Stimulated activated CD4-positive, alpha-beta T cell treated with anti-CD3 and anti-CD28 coated beads, Interleukin-1b, Interleukin-23, amount 100 ng/mL, for 4 hours (primary cell): ENCODE measurements at places on chromosomes 2 and 18.

DNA sequence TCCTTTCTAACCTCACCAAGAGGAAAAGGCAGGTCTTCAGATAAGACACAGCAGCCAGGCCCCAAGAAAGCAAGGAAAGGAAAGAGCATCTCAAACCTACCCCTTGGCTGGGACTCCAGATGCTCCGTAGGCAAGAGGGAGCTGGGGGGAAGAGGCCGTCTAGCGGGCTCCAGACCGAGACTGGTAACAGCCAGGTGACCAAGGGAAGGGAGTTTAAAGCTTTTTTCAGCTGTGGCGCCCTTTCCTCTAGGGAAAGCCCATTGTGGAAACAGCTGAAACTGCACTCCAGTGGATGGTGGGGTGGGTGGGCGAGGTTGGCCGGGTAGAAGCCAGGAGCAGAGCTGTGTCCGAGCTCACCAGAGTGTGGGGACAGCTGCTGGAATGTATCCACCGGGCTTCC lies 180.4 kb downstream of the KLHL29 start:
- DNase-seq: no peak

GRCh38 chr18:3709205-3709604 lies 259.2 kb downstream of the TGIF1 start:
- no peak for DNase-seq

DNA sequence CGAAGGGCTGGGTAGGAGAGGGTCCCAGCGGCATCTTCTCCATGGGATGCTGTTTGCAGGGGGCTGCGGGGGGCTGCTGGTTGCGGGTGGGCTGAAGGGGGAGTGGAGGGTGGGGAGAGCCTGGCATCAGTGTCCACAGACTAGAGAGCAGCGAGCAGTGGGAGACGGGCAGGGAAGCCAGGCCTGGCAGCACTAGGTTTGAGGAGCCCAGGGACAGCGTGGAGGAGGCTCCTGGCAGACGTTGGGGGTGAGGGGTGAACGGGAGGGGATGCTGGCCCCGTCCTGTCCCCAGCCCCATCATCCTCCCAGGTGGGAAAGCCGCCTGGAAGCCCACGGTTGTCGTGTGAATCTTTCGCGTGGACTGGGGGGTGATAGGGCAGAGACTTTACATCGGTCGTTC lies 48.2 kb upstream of the TFCP2L1 start:
- no peak for DNase-seq

- no peak for DNase-seq
These were observed 33.3 kb downstream of the UXS1 start for GRCh38 chr2:106160786-106161261.

DNA sequence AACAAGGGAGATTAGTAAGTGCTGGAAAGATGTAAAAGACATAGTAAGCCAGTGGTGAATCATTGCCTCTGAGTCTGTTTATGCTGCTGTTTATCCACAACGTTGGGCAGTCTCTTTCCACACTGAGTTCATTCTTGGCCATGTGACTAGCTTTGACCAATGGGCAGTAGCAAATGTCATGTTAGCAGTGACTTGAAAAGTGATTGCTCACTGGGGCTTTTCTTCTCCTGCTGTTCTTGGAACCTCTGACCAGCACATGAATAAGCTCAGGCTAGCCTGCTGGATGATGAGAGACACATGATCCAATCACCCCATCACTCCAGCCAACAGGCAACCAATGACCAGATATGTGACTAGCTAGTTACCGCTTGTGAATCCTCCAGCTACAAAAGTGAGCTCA lies 360.4 kb downstream of the SLC4A3 start:
- no peak for DNase-seq

- no peak for DNase-seq
These were observed 24.6 kb downstream of the TANC1 start for GRCh38 chr2:158993030-158993429.

GRCh38 chr2:109636317-109636716 lies 22.2 kb downstream of the SOWAHC start:
- no peak for DNase-seq

- DNase-seq: no peak
These were observed 139.7 kb downstream of the B3GNT2 start for GRCh38 chr2:62335612-62336011.

GRCh38 chr2:172108587-172108930 lies 5.9 kb upstream of the DLX2 start:
- no peak for DNase-seq

DNA sequence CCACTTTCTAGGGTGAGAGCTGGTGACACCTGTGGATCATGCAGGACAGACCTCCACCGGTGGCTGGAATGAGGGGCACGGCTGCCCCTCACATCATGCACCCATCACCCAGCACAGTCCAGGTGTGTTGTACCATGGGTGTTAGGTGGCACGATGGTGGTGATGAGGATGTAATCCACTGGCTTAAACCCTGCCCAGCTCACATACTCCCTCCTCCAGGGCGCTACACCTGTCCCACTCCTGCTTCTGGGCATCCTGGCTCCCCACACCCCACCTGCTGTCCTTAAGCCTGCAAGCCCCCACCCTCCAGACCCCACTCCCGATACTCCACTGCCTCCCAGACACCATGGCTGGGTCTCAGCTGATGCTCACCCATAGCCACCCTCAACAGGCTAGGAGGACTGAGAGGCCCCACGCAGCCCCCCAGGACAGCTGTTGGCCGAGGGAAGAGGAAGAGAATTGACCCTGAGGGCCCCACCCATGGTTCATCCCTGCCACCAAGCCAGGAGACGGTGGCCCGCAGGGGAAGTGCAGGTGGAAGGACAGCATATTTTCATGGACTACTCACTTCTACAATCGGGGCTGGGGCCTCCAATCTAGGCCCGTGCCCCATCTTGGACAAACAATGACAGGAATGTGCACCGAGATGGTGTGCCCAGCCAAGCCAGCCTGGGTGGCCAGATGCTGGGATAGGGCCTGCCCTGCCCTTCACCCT lies 34.3 kb downstream of the MAL start:
- DNase-seq: no peak

DNA sequence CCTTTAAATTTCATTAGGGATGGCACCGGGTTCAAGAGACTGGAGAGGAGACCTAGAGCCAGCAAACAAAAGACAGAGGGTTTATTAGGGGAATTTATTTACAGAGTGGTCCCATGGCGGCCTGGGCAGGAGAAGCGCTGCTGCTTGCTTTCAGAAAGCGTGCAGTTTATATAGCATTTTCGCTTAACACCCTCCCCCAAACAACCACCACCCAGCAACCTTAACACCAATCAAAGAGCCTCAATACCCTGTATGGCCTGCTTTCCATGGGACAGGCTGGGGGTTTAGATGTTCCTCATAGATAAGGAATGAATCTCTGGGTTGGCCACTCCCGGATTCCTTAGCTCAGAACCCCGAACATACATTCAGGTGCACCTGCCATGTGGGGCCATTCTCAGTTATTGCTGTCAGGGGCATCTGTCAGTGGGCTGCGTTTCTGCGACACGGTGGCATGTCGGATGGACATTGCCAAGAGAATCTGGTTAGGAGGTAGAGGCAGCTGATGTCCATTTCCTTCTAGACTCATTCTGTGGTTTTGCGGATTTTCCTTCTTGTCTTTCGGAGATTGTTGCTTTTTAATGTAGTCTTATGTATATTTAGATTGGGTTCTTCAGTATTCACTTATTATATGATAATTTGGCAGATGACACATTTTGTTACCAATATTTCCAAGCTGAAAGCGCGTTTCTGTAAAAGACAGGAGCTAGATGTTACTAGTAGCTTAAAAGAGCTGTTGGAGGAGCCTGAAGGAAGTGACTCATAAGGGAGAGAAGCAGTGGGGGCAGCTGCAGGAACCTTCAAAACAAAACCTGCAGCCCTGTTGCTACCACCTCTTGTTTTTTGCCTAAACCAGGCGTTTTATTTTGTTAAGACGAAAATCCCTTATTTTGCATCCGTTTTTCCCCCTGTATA lies 7.2 kb downstream of the AGAP1 start:
- DNase-seq: no peak

DNA sequence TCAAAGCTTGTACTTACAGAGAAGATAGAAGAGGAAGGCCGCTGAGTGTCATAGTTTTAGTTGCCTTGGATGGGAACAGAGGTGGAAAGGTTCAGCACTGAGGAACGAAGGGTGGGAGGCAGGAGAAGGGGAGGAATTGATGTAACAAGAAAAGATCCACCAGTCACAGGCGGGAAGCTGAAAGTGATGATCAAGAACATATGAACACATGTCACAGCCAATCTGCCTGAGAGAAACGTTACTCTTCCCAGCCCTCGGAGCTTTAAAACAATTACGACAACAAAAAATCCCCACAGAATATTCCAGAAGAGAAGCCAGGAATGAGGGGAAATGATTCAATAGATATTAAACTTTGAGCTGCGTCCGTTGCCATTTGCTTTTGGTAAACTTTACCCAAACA lies 87.1 kb downstream of the TSHZ1 start:
- no peak for DNase-seq

DNA sequence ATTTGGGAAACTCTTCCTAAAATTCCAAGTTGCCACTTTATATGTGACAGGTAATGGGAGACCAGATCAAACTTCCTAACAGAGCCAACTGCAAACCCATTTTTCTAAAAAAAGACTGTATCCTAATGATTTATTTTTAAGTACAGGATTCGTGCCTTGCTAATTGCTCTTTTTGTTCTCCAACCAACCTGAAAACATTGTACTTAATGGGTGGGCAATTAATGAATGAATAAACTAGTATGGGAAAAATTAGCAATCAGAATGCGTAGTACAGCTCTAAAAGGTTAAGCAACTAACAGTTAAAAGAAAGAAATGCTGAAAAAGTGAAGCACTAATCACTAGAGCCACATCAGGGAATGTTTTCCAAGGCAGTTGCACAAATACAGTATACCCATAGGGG lies 217.2 kb upstream of the KCNJ3 start:
- DNase-seq: no peak

DNA sequence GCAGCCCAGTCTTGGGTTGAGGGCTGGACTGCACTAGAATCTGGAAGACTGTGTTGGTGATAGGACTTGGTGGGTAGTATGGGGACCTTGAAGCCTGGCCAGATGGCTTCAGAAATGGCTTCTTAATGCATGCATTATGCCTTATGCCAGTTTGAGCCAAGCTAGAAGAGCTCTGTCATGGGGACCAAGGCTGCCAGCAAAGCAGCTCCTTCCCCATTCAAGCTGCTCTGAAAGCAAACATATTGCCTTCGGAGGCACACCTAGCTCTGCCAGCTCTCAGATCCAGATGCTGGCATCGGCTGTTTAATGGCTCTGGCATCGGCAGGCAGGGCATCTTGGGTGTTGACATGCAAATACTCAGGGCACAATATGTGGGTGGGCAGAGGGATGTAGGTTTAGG lies 59.0 kb upstream of the IGFBP5 start:
- no peak for DNase-seq

DNA sequence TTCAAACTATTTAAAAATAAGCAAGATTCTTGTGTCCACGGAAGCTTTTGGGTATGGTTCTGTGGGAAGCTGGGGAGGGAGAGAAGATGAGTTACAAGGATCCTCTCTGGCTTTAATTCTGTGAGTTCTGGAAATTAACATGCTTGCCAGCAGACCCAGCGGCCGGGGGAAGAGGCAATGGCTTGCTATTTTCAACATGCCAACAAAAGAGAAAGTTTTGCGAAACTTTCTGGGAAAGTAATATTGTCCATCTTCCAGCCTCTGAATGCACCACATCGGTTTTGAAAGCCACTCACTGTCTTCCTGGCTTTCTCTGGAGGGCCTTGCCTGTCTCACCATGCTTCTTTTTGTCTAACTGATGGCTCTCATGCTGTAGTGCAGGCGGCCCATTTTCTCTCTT lies 85.7 kb downstream of the EN1 start:
- DNase-seq: no peak

DNA sequence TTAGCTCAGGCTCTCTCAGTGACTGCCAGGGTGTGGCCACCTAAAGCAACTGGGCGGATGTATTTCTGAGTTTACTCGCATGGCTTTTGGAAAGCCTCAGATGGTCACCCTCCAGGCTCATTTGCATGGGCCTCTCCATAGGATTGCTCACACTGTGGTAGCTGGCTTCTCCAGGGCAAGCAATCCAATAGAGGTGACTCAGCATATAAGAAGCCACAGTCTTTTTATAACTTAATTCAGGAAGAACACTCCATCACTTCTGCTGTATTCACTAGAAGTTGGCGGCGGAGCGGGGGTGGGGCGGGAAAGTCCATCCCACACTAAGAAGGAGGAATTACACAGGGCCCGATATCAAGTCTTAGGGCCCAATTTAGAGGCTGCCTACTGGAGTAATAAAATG lies 3.6 kb upstream of the DOK6 start:
- DNase-seq: no peak

DNA sequence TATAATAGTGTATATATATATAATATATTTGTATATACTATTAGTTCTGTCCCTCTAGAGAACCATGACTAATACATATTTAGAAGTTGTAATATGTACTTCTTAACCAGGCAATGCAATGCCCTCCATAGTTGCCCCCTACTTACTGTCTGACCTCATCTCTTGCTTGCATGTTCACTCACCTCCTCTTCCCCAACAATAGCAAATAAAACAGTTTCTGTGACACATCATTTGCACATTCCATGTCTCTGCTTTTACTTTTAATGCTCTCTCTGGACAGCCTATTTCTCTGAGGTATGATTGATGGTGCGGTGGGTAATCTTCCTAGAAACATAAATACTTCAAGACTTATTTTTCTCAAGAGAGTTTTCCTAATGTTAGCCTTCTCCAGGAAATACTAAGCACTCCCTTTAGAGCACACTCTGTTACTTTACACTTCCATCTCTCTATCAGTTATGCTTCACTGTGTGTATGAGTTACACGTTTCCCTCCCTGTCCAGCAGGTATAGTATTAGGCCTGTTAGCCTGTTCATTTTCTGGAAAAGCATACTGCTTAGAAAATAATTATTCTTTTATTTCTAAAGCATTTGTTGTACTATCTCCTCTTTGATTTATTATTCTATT lies 295.6 kb upstream of the LRATD1 start:
- no peak for DNase-seq

DNA sequence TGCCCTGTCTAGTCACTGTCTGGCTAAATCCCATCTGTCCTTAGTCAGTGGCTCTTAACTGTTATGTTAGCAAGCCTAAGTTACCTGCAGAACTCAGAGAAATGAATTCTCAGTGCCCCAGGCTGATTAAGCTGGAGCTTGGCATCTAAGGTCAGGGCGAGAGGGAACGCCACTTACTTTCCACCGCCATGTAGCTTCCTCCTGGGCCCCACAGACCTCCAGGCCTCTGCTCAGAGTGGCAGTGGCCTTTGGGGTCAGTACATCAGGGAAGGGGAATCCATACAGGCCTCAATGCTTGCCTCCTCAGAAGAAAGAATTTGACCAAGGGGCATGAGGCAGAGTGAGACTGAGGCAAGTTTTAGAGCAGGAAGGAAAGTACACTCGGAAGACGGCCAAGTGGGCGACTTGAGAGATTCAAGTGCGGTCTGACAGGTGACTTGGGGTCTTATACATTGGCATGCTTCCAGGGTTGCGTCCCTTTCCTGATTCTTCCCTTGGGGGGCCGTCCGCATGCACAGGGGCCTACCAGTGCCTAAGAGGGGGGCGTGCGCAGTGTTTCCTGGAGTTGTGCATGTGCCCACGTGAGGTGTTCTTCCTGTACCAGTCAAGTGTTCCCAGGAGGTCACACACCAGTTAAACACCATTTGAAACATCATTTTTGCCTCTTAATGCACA lies 64.1 kb downstream of the EMILIN2 start:
- no peak for DNase-seq

GRCh38 chr2:195106681-195107380 lies 550.2 kb upstream of the SLC39A10 start:
- no peak for DNase-seq

GRCh38 chr2:11175293-11175795 lies 20.1 kb downstream of the SLC66A3 start:
- no peak for DNase-seq

GRCh38 chr2:102229141-102229769 lies 42.4 kb downstream of the IL1RL2 start:
- DNase-seq: no peak
